ENCODE measurements at places on chromosomes 5 and 9. TPM values are rescaled to one million over a fixed set of nuclear protein-coding genes. Genes with fewer than 3 reads are reported as not detected.

DNA sequence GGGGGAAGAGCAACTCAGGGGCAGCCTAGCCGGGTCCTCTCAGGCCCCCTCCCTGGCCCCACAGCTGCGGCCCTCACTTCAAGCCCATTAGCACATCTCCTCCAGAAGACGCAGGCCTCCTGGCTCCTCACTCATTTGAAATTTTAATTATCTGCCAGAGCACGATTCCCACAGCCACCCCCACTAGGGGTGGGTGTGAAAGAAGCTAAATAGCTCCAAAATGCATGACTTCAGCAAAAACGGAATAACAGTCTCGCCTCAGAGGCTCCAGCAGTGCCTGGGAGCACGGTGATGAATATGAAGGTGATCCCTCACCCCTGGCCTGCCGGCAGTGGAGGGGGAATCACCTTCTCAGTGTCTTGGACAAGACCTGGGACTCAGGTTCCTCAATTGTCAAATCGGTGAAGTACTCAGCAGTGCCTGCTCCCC, 61.1 kb upstream of the HRH2 start:
- no peak for DNase-seq

DNA sequence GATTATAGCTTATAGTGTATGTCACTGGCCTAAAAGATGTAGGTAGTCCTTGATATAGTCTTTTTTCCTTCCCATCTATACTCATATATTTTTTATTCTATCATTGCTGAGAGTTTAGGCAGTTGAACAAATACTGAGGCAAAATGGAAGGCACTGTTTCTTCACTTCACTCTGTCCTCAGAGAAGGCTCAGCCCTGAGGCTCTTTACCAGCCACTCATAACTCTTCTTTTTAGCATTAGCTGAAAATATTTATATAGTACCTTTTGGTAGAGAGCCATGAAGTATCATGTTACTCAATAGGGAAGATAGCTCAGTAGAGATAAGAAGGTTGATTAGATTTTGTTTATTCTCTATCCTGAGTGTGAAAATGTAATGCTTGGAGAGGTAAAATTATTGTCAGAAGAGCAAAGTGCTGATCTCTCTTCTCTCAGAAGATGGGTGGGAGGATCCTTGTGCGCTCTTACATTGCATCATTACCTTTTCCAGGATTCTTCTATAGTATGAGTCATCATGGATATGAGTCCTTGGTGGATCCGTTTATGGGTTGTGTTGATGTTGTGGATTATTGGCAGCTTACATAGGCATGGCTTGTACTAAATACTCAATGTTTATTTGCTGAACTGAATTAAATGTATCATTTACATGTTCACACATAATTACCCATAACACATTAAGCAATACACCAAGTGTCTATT, 88.1 kb downstream of the ANXA1 start:
- DNase-seq = no peak

- peak; percentile 4 for DNase-seq
These were observed at the start of gene PLPPR1 for GRCh38 chr9:101028346-101029314. Gene PLPPR1, plus strand, starts transcription at chr9:101028727.

GRCh38 chr9:113687680-113688371, 188.3 kb upstream of the ZNF618 start:
- no peak for DNase-seq

- DNase-seq = no peak
These were observed 2.5 kb downstream of the APBB3 start for GRCh38 chr5:140561753-140562523.

- no peak for DNase-seq
These were observed 594.7 kb upstream of the CCNG1 start for GRCh38 chr5:162842727-162843126.

PCDHB15 gene
- not detected for total RNA-seq

- DNase-seq = no peak
These were observed 7.2 kb downstream of the THBS4 start for GRCh38 chr5:80042330-80042729.

DNA sequence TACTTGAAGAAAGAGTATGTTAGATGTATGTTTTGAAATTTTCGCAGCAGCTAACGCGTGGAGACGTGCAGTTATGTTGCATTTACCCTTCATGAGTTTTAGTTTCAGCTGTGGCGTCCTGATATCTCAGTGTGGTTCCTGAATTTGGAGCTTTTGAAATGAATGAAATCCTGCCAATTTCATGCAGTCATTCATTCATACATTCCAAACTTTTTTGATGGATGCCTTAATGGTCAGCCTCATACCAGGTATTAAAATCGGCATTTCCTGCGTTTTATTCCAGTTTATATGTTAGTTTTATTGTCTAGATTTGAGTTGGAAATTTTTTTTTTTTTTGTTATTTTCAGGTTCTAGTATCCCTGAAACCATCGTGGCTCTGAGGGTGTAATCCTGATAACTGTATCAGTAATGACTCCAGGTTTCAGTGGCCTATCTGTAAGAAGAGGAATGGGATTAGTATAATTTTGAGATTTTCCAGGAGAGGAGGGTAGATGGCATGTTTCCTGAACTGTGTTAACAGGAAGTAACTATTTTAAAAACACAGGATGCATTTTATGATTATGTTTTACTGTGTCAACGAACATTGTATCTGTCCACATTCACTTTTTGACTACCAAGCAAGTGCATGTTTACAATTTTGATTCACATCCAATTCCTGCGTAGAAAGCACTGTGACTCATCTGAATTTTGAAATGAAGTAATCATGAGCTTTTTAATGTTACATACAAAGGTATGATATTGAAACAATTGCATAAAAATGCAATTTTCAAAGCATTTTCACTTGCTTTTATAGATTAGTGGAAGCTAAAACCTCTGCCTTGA, 1.0 kb downstream of the FOCAD start:
- no peak for DNase-seq

- DNase-seq = no peak
These were observed 29.5 kb upstream of the ADRB2 start for GRCh38 chr5:148796936-148797335.

DNA sequence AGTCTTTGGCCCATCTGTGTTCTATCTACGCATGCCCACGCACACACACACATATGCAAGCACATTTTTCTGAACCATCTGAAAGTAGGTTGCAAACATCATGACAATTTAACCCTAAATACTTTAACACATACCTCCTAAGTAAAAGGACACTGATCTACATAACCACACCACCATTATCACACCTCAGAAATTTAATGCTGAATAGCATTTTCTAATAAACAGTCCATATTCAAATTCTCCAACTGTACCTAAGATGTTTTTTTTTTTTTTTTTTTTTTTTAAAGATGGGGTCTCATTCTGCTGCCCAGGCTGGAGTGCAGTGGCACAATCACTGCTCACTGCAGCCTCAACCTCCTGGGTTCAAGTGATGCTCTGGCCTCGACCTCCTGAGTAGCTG, 35.5 kb downstream of the DDX31 start:
- no peak for DNase-seq

PPP2R2B gene
- not detected for total RNA-seq

DNA sequence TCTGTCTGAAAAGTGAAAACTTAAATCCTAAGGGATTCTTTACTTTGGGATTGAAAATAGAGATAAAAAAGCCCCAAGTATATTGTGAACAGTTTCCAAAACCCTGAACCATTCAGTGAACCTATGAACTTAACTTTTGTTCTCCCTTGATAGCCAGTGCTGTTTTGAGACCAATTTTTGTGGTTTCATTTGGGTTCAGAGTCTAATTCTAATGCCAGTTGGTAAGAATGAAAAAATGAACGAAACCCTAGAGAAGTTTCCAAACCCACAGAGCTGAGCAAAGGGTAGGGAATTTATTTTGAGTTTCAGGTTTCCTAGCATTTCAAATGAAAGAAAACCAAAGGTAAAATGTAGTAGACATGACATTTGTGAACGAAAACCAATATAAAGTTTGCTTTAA, 1366.8 kb downstream of the EFNA5 start:
- no peak for DNase-seq

DNA sequence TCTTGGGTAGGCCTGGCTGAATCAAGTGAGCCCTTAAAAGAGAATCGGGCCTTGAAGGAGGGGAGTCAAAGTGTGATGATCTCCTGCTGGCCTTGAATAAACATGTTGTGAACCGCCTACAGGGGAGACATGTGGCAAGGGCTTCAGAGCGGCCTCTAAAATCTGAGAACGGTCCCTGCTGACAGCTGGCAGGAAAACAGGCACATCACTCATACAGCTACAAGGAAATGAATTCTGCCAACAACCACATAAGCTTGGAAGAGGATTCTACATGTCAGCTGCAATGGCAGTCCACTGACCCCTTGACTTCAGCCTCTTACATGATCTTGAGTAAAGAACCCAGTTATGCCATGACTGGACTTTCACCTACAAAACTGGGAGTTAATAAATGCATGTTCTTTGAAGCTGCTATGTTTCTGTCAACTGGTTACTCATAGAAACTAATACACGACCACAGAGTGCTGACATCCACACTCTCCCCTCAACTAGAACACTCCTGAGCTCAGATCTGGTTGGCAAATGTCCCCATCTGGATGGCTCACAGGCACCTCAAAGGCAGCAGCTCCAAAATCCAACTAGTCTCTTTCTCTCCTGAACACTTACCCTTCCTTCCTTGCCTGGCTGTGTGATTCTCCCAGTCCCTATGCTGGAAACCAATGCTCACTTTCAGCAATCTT, 333.1 kb downstream of the ASTN2 start:
- no peak for DNase-seq

ZDHHC11 gene
- 3.6 TPM for total RNA-seq

DNA sequence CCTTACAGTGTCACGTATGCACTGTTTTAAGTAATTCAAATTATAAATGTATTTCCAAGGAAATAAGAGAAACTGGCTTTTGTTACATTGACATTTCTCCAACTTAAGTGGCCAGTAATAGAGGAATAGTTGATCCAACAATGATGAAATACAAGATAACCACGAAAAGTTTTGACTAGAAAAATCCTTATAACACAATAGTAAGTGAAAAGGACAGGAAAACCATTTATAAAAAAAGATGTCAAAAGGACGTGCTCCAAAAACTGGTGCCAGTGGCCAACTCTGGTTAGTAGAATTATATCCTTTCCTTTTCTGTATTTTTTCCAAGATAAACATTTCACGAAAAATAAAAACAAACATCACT, 210.9 kb downstream of the GAPVD1 start:
- no peak for DNase-seq

GLDC gene
- 1.9 TPM for total RNA-seq

- no peak for DNase-seq
These were observed 35.6 kb downstream of the ZNF474 start for GRCh38 chr5:122164831-122165558.

DNA sequence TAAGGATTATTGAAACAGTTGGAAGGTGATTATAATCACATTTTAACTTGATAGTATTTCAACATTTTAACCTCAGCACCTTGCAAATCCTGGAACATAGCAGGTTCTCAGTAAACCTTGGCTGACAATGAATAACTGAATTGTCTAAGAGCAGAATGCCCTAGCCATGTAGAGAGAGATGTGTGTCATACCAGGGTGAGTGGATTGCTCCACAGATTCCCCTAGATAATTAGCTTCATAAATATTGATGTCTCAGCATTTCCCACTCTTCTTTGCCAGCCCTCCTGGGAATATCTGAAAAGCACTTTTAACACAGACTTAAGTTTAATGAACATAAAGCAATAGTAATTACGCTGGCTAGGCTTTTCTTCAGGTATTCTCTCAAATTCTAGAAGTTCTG, 363.5 kb downstream of the MAN2A1 start:
- DNase-seq = no peak

DNA sequence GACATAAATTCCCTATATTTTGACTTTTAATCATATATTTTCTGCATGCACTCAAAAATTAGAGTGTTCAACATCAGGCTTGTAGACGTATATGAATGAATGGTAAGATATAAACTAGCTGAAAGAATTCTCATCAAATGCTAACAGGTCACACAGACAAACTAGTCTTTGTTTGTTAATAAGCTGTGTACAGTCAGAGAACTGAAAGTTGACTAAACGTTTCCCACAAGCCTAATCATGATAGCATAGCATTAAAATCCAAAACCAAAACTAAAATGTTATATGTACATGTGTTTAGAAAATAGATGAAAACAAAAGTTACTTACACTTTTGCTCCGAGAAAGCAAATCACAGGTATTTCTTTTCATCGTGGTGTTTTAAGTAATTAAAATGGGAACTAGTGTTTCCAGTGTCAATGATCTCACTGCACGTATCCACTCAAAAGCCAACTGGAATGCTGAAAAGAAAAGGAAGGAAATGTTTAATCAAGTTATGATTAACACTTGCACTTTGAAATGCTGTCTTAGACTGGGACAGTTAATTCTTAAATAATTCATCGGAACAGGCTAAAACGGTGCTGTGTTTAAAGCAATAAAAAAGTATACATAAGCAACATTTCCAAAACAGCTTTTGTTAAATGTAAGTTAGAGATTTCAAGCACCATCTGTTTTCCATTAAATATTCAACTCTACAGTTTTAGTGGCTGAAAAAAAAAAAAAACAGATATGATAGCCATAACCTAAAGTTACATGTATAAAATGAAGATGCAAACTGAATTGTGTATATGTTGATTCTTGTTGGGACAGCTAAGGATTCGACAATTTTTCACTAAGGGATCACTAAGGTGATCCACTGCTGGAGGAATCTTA, 291.9 kb upstream of the PDE4D start:
- DNase-seq = no peak
